ENCODE measurements at places on chromosomes 3 and 15. TPM values are rescaled to one million over a fixed set of nuclear protein-coding genes. Genes with fewer than 3 reads are reported as not detected.

- DNase-seq = no peak
Observed at GRCh38 chr3:169148448-169149348, 514.8 kb downstream of the MECOM start.

- DNase-seq = no peak
Observed at GRCh38 chr15:40915116-40915661, 14.0 kb upstream of the DLL4 start.

DNA sequence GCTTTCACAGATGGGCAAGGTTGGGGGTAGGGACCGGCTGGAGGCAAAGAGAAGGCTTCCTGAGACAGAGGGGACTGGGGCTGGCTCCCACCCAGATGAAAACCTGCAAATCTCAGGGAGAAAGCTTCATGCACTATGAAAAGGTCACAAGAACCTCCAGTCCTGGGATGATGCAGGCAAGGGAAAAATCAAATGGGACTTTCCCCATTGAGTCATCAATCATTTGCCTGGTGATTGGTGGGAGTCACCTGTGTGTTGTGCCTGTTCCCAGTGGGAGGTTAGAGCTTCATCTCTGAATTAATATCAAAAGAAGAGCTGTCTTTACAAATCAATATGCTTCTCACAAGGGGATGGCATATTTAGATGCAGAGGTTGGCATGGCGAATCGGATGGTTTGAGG, 49.9 kb downstream of the CACNA1D start:
- no peak for DNase-seq

DNA sequence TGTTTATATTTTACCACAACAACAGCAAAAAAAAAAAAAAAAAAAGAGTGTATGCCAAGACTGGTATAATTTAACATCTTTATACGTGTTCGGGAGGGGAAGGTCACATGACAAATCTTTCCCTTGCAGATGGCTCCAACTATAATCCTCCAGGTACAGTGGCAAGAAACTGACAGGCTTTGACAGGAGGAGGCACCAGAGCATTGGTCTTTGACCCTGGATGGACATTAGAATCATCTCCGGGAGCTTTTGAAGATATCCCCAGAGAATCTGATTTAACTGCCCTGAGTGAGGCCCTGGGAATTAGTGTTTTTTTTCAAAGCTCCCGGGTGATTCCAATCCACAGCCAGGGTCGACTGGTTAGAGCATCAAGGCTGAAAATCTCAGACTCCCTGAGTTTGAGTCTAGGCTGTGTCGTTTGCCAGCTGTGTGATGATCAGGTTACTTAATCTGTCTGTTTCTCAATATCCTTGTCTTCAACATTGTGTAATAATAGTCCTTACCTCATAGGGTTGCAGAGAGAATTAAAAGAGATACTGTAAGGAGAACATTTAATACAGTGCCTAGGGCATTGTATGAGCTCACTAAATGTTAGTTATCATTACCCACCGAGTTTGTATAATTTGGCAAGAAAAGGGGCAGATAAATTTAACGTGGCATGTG, 8.9 kb upstream of the SEMA5B start:
- DNase-seq = no peak

GRCh38 chr3:100110162-100110561, 4.1 kb downstream of the FILIP1L start:
- no peak for DNase-seq

DNA sequence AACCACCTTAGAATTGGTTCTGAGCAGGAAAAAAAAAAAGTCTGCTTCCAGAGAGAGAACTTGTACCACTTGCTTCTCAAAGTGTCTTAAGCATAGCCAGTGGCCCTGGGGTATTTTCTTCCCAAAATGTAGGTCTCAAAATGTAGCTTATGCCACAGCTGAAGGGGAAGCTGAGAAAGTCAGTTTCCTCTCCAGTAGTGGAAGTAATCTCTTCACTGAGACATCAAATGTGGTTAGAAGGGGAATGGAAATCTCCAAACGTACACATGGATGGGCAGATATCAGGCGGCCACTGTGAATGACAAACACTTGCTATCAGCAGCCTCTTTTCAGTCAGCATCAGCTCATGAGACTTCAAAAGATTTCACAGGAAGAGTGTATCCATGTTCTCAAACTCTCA, 841.2 kb downstream of the TUSC7 start:
- DNase-seq = no peak

- DNase-seq = no peak
Observed at GRCh38 chr3:134611516-134611915, 39.3 kb downstream of the KY start.

DNA sequence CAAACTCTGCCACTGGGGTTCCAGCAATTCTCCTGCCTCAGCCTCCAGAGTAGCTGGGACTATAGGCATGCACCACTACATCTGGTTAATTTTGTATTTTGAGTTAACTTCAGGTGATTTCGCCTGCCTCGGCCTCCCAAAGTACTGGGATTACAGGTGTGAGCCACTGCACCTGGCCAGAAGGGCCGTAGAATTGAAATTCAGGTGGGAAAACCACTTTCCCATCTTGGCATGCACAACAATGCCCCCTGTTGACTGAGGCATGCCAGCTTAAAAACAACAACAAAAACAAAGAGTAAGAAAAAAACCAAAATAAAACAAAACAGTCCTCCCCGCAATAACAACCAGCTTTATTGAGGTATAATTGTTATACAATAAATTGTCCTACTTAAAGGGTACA, 32.6 kb upstream of the RAB11A start:
- peak; percentile 14 for DNase-seq

- DNase-seq = no peak
Observed at GRCh38 chr15:91156175-91156726, 56.2 kb downstream of the SV2B start.

DNA sequence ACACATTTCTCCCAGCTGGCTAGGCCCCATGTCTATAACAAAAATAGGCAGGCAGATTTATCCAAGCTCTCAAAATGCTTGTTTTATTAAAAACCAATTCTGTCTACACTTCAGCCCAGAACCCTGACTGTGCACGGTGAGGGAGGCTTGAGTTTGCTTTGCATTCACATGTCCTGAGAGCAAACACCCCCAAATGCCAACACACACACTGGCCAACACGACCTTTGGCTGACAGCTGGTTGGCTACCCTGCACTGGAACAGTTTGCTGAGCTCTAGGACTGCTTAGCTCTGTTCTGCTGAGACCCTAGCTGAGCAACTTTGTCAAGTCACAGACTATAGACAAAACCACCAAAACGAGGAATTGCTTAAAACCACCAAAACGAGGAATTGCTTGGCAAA, 3.6 kb downstream of the STIMATE start:
- peak; percentile 6 for DNase-seq

DNA sequence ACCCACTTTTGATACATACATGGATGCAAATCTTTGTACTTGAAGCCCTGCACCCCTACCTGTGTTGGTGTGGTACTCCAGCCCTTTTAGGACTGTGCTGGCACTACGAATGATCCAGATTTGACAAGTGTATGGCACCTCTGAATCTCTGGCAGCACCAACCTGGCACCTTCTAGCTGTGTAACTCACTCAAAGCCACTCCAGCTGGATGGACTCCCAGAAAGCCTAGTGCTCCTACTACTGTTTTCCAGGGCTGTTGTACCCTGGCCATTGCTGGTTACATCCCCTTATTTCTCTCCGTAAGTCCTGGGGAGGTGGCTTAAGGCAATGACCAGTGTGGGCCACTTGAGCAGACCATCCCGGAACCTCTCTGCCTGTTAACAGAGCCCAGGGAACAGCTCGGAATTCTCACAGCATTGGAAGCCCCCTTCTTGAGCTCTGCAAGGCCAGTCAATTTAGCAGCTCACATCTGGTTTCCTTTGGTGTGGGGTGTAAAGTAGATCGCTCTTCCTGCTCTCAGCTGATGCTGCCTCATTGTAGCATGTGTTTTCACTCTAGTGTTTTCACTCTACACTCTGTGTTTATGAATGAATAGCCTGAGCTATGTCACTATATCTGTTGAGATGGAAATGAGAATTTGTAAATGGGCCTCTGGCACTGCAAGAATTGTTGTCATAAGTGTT, 12.2 kb downstream of the CALML4 start:
- DNase-seq = no peak

GRCh38 chr3:174436367-174436766, 422.8 kb upstream of the NAALADL2 start:
- DNase-seq = no peak

DNA sequence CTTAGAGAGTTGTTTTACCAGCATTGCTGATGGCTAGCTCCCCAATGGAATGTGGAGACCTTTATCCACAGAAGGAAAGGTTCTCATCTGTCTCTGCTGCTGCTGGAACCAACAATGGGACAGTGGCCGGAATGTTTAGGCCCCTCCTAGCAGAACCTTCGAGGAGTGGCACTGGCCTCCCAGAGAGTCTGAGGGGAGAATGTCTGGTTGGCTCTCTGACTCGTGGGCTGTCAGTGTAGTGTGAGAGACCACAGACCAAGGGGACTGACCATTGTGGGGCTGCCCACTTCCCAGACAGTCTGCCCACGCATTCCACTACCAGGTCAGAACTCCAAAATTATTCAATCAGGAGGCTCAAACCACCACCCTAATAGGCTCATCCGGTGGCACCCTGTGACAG, 5.1 kb downstream of the RASL12 start:
- no peak for DNase-seq

- no peak for DNase-seq
Observed at GRCh38 chr3:140375002-140375401, 302.9 kb upstream of the TRIM42 start.

- no peak for DNase-seq
Observed at GRCh38 chr3:166554023-166554422, 716.8 kb upstream of the BCHE start.

DNA sequence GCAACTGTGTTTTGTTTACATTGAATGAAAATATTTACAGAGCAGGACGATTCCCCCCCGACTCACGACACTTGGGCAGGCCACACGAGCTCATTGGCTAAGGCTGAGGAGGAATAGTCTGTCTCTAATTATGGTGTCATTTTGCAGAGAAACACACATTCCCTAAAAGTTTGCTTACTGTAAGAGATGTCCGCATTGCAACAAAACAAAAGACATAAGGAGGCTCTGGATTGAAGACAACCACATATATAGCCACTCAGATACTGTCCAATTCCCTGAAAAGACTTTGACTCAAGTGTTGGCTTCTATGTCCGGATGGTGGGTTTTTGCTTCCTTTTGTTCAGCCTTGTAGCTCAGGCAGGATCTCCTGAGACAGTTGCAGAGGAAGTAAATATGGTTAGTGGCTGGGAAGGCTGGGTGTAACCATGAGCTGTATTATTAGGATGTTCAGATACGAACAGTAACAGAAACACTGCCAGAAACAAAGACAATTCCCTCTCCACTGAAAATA, 170.4 kb downstream of the KLHL25 start:
- no peak for DNase-seq

DNA sequence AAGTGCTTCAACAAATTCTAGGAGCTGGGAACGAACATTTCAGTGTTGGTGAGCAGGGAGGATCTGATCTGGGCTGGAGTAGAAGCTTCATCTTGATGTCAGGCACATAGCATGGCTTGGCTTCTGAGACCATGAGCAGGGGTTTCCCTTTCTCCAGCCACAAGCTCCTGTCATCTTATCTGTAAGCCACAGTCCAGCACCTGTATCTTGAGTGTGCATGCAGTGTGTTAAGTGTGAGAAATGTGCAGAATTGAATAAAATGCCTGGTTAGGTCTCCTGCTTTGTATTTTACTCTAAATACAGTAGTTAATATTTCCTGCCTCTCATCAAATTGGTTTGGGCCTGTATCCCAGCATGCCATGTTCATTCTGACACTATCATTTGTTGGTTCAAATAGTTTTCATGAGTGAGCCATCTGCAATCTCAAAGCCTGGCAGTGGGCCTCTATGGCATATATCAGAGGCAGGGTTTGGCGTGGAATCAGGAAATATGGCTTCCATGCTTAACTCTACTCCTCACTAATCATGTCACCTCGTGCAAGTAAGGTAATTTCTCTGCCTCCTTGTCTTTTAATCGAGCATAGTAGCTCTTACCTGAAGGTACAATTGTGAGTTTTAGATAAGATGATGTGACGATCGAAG, 43.3 kb downstream of the TLNRD1 start:
- no peak for DNase-seq

GRCh38 chr3:127056281-127056680, 73.4 kb downstream of the PLXNA1 start:
- DNase-seq = no peak

SHF gene
- 40.0 TPM for total RNA-seq

HDDC3 gene
- total RNA-seq = 16.2 TPM

EHD4 gene
- 22.2 TPM for total RNA-seq

ITIH1 gene
- not detected for total RNA-seq

SYNM gene
- total RNA-seq = 2.1 TPM

CNTN3 gene
- total RNA-seq = 0.14 TPM

GOLGA8O gene
- 0.15 TPM for total RNA-seq

TMCC1 gene
- 24.5 TPM for total RNA-seq

NISCH gene
- total RNA-seq = 70.7 TPM

AADAC gene
- not detected for total RNA-seq

C2CD4A gene
- total RNA-seq = not detected

IL17RE gene
- total RNA-seq = 1.5 TPM

ZNF621 gene
- total RNA-seq = 6.4 TPM

MAP3K13 gene
- not detected for total RNA-seq

SEC62 gene
- 15.7 TPM for total RNA-seq

IRAK2 gene
- total RNA-seq = 0.83 TPM

CPNE4 gene
- total RNA-seq = 0.55 TPM

SEMA7A gene
- total RNA-seq = 26.8 TPM

Measured in H7 (cell line).